ENCODE measurements at places on chromosomes 7 and 10. TPM values are rescaled to one million over a fixed set of nuclear protein-coding genes. Genes with fewer than 3 reads are reported as not detected.

ALOX5 gene
- total RNA-seq, result 143 TPM

- H3K27ac ChIP-seq, result no peak overlapping the region
- DNase-seq, result no peak
- no peaks in the 10 kb centered on the region for H3K27me3 ChIP-seq
- H3K4me3 ChIP-seq, result no peak overlapping the region
These were observed 228.8 kb downstream of the DKK1 start for GRCh38 chr10:52542906-52543305.

- no peak overlapping the region for H3K4me3 ChIP-seq
- no peaks in the 10 kb centered on the region for H3K36me3 ChIP-seq
- no peaks in the 10 kb centered on the region for H3K27me3 ChIP-seq
- no peak for DNase-seq
- no peak overlapping the region for H3K27ac ChIP-seq
These were observed 8.4 kb downstream of the COL13A1 start for GRCh38 chr10:69810097-69810496.

- no peaks in the 10 kb centered on the region for H3K4me1 ChIP-seq
- no peaks in the 10 kb centered on the region for H3K36me3 ChIP-seq
- no peaks in the 10 kb centered on the region for H3K27me3 ChIP-seq
- H3K27ac ChIP-seq, result no peak overlapping the region
These were observed 119.3 kb upstream of the MDFIC start for GRCh38 chr7:114802632-114803031.

DNA sequence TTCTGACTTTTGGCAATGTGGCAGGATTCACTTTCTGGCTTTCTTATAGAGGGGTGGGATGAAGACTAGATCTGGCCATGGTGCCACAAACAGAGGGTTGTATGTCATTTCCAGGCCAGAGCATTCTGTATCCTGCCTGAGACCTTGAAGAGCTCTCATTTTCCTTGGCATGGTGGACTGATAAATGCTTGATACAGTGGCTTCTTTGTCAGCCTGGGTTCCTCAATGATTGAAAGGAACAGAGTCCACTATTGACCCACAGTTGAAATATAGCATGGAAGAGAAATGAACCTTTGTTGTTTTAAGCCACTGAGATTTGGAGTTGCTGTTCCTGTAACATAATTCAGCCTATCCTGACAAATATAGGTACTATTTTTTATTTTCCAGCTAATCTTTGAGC lies 462.7 kb downstream of the SUGCT start:
- no peak overlapping the region for H3K27ac ChIP-seq
- H3K4me3 ChIP-seq, result no peak overlapping the region
- no peaks in the 10 kb centered on the region for H3K27me3 ChIP-seq
- no peaks in the 10 kb centered on the region for H3K4me1 ChIP-seq

GRCh38 chr10:93346694-93347093 lies 135.4 kb downstream of the MYOF start:
- H3K4me1 ChIP-seq, result no peaks in the 10 kb centered on the region
- no peaks in the 10 kb centered on the region for H3K36me3 ChIP-seq
- no peak overlapping the region for H3K27ac ChIP-seq

Measured in naive thymus-derived CD4-positive, alpha-beta T cell (primary cell).